ENCODE measurements at places on chromosomes 3 and 15.

- DNase-seq = no peak
Measured at GRCh38 chr3:58979840-58980239, 70.0 kb downstream of the CFAP20DC start.

DNA sequence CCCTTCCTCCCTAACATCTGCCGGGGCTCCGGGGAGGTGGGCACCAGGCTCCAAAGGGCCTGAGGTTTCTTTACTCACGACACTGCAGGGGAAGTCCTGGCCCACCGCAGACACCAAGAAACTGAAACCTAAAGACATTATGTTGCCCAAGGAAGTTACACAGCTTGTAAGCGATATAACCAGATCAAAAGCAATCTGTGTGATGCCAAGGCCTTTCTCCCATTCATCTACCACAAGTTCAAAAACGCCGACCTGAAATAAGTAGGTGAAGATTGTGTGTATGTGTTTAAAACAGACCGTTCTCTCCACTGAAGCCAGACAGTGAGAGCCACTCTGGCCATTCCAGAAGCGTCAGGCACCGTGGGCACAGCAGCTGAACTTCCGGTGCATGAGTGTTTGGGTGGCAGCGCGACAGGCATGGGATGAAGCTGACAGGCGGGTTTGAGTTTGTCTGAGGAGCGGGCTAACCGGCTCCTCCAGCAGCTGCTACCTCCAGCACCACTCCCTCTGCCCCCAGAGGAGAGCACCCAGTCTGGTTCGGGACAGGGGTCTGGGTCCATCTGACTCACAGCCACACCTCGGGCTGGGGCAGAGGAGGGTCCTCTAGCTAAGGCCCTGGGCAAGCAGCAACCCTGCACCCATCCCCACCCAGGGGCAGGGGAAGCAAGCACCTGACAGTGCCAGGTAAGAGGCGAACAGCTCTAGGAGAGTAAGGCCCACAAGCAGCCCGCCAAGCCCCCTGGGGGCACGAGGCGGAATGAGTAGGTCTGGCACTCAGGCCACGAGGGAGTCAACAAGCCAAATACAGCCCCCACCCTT, 1.3 kb downstream of the TNK2 start:
- DNase-seq = no peak

DNA sequence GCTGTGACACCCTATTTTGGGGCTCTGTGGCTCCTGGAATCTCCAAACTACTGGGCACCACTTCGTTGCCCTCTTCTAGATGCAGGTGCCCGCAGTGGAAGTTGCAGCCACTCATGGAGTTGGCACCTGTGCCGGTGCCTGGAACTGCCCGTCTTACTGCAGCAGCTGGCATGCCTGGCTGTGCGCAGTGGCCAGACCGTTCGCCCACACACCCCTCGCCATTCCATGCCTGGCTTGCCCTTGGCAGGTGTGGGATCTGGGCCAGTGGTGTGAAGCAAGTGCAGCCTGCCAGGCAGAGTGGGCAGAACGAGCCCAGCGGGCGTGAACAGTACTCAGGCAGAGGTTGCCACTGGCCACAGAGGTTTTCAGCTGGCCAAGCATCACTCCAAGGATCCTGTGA, 1286.7 kb downstream of the ROBO1 start:
- no peak for DNase-seq

- DNase-seq = peak; percentile 41
Measured at GRCh38 chr15:89781891-89782618, 5.9 kb downstream of the MESP2 start.

DNA sequence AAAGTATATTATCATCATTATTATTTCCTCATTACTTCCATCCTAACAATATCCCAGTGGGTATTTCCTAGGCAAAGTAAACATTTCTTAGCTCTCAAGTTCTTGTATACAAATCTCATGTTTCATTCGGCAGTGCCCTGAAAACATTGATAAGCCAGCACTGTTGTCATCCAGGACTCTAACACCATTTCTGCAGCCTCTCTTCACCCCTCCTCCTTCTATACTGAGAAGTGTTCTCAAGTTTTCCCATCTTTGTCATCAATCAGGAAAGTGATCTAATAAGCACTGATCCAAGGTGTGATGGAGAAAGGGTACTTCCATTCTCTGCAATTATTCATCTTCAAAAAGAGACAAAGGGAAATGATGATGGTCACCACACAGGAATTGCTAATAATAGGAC, 168.4 kb upstream of the CCDC54 start:
- DNase-seq = peak; percentile 33

- DNase-seq = no peak
Measured at GRCh38 chr3:177787279-177788041, 590.2 kb upstream of the TBL1XR1 start.

- no peak for DNase-seq
Measured at GRCh38 chr3:52756141-52756540, 14.6 kb downstream of the NEK4 start.

DNA sequence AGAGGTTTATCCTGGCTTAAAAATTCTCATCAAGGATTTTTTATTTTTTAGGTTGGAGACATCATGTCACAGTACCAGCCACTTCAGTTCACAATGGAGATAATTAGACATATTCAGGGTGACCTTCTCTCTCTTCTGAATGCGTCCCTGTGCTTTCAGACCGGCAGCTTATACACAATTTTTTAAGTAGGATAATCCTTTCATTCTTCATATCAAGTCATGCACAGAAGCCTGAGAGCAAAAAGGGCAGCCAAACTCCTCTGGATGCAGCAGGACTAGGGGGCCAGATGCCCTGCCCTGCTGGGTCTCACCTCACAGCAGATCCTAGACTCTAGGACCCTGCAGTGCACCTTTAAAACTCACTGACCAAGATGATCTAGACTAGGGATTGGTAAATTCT, 210.4 kb downstream of the ERC2 start:
- no peak for DNase-seq

- no peak for DNase-seq
Measured at GRCh38 chr3:100157685-100158084, 43.4 kb upstream of the FILIP1L start.

- DNase-seq = no peak
Measured at GRCh38 chr3:128231606-128232005, 78.3 kb downstream of the EEFSEC start.

DNA sequence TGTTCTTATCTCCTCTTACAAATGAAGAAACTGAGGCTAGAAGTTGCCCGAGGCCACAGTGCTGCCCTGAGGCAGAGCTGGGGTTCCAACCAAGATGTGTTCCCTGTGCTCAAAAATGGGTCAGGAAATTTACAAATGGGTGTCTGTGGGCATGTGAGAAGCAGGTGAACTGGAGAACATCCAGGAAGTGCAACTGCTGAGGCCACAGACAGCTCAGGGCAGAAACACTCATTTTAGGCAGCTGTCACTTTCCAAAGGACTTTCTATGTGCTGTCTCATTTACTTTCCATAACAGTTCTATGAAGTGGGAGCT, 47.2 kb upstream of the ATP2B2 start:
- DNase-seq = no peak

DNA sequence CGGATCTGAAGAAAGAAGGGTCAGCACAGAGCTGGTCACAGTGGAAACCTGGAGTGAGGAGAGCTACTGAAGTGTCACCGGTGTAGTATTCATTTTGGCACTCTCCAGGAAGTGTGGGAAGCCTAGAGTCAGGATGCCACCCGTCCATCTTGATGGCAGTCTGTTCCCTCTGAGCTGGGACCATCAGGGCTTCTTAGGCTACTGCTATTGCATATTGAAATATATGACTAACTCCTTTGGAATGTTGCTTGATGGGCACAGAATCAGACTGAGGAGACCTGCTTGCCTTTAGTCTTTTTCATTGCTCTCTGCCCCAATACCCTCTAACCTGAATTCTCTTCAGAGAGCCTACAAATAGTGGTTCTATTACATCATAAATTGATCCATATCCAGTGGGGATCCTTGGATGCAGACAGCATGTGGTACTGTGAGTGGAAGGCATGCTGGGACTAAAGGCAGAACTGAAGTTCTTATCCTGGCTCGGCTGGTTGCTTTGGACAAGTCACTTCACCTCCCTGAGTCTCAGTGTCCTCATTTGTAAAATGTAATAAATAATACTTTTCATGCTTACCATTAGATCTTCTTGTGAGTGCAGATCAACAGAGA, 143.5 kb downstream of the PDE8A start:
- DNase-seq = peak; percentile 37

GRCh38 chr15:58453931-58454793, 22.4 kb downstream of the LIPC start:
- DNase-seq = no peak

DNA sequence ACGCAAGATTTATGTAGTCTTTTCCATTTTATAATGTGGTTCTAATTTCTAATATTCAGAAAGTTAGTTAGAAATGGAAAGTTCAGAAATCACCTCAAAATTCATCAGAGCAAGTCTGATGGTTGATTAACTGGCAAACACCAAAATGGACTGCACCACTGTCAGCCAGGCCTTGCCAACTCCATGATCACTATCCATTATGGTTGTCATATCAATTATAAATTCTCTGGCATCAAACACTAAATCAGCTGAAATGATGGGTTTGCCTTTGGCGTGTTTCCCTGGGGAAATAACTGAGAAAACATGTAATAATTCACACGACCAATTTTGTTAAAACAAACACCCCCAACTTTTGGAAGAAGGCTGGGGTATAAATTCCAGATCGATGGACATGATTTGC, 219.4 kb downstream of the CDIN1 start:
- DNase-seq = no peak

DNA sequence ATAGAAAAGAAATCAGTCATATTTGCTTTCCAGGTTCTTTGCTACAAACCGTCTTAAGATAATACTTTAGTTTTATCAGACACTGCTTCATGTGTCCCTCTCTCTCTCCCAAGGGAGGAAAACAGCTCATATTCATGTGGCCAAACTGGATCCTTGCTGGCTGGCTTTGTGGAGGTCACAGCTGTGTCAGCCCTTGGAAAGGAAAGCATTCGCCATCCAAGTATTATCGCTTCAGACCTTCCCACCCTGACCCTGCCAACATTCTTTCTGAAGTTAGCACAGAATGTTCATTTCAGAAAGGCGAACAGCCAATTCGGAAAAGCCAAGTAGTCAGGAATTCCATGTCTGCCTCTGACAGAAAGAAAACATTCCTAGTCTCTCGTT, 213.6 kb downstream of the FEZF2 start:
- DNase-seq = no peak

DNA sequence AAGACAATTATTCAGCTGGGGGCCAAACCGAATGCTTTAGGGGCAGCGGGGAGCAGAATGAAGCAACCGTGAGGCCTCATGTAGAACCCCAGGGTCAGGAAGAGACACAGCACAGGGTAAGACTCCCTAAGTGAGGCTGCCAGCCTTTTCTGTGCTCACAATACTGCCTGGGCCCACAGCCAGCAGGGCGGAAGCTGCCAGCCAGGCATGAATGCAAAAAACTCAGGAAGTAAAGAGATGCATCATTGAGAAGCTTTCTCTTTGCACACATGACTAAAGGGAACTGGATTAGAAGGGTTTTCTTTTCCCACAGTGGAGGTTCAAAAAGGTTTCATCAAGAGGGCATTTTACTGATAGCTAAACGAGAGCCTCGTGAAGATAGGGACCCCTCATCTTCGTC, 33.3 kb downstream of the CA12 start:
- DNase-seq = peak; percentile 69

GRCh38 chr3:72205297-72205826, 420.4 kb upstream of the PROK2 start:
- DNase-seq = no peak

GRCh38 chr3:37530047-37530697, 331.5 kb upstream of the CTDSPL start:
- no peak for DNase-seq

GRCh38 chr3:162134571-162134970, 638.0 kb downstream of the OTOL1 start:
- DNase-seq = no peak

DNA sequence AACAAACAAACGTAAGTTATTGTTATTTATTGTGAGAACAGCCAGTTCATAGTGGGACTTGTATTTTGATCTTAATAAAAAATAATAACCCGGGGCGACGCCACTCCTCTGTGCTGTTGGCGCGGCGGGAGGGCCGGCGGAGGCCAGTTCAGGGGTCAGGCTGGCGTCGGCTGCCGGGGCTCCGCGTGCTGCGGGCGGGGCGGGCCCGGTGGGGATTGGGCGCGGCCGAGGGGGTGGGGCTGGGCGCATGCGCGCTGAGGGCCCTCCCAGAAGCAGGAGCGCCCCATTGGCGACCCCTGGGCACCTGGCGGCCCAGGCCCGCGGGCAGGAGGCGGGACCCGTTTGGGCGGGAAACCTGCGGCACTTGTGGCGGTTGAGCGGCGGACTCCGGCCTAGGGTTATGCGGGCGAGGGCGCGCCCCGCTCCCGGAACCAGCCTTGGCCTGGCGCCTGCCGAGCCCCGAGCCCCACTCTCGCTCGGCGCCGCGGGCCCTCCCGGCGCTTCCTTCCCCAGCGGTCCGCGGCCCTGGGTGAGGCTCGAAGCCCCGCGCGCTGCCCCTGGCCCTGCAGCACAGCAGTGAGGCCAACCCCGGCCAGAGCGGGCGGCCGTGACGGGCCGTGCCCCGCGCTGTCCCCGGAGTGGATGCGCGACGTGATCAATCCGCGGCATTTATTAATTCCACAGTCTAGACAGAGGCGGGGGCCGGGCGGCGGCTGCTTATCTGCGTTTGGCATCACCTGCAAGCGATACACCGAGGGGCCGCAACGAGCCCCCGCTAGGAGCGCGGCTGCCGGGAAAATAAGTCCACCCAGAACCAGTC, 6.0 kb downstream of the ISL2 start:
- DNase-seq = no peak

GRCh38 chr15:39512643-39513042, 68.2 kb upstream of the THBS1 start:
- no peak for DNase-seq

DNA sequence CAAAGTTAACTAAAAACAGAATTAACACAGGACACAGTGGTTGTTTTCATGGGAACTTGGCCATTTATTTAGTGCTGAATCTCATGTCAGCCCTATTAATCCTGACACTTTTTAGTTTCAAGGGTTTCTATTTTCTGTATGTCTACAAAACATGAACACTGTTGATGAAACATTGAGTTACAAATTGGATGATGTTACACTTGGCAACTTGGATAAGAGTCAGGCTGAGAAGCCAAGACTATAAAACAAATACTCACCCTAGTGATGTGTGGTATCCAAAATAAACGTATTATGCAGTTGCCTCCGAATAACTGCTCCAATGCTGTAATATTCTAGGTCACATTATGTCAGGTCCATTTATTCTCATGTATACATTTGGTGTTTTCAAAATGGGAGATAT, 349.6 kb downstream of the ZIC1 start:
- DNase-seq = no peak

- DNase-seq = no peak
Measured at GRCh38 chr3:139533781-139534454, 5.6 kb downstream of the RBP1 start.

- no peak for DNase-seq
Measured at GRCh38 chr3:123015596-123015995, 12.0 kb downstream of the SEMA5B start.

DNA sequence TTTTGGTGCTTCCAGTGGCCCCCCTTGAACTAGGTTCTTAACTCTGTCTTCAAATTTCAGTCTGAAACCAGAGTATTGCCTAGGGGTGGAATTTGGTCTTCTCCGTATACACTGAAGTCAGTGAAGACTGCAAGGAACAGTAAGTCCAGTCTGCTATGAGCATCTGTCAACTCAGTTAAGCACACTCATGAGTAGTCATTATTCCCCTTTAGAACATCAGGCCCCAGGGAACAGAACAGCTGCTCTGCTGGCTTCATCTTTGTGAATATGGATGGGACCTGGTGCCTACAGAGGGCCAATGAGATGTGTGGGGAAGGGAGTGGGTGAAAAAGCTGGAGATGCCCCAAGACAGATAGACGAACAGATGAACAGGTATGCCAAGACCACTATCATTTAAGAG, 85.2 kb upstream of the PRR23C start:
- DNase-seq = no peak

- peak; percentile 92 for DNase-seq
Measured at GRCh38 chr3:54891540-54891897, 36.3 kb downstream of the LRTM1 start.

- DNase-seq = peak; percentile 17
Measured at GRCh38 chr15:64224511-64224910, 61.7 kb upstream of the PPIB start.

Data from HCEC 1CT (cell line).